Stimulated activated CD4-positive, alpha-beta T cell treated with anti-CD3 and anti-CD28 coated beads, Interleukin-4, amount 100 ng/mL, for 1 hour (primary cell): ENCODE measurements at places on chromosomes 2 and 18.

- no peak for DNase-seq
Observed at GRCh38 chr2:203072371-203072770, 57.7 kb downstream of the NBEAL1 start.

DNA sequence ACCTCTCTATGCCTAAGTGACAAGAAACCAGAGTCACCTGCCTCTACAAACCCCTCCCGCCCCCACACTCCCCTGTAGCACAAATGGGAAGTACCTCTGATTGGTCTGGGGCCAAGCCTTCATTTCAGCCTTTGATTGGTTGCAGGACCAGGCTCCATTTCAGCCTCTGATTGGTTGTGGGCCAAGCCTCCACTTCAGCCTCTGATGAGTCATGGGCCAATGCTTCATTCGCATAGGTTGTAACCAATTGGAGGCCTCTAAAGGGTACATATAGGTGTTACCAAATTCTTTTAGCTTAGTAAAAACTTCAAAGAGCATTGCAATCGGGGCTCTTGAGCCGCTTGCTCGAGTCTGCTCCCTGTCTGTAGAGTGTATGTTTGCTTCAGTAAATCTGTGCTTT is 25.0 kb downstream of the CCDC102B start:
- no peak for DNase-seq

DNA sequence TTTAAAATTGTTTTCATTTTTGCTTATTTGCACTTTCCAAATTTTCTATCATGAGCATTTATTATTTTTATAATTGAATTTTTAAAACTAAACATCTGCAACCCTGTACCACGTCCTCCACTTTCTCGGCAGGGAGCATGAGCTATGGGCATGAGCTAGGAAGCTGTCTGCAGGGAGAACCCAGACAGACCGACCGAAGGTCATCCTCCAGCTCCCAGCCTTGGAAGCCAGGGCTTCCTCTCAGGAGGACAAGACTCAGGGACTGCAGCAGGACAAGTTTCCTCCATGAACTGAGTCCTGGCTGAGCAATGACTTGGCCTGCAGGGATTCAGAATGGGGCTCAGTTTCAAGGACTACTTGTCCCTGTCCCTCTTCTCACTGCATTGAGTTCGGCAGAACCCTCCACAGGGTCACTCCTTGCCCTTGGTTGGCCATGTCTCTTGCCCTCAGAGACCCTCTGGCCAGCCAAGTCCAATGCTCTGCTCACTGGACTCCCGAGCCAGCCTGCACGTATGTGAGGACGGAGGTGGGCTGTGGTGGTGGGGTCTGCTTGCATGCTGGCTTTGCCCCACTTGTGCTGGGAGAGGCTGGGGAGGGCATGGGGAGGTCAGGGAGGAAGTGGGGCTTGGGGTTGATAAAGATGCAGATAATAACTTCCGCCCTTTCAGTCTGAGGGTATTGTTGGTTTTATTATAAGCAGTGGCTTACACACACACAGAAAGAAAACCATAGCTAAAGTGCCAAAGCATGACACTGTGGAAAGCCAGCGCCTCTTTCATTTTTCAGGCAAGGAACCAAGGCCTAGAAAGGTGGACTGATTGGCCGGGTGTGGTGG is 6.6 kb downstream of the NMUR1 start:
- no peak for DNase-seq

DNA sequence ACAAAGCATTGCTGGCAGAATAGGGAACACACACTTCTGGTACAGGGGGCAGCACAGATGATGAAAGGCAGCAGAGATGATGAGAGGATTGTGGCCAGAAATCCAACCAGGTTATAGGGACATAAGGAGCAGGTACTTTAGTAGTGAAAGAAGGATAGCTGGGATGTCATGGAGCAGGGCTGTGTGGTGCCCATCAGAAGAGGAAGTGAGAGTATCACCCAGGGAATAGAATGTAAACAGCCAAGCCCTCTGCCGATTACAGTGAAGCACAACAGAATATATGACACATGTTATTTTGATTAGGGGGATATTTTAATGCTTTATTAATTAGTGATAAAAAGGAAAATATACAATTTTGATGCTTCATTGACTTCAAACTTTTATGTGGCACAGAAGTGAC is 883.4 kb upstream of the CDH2 start:
- no peak for DNase-seq

- no peak for DNase-seq
Observed at GRCh38 chr18:13688191-13689136, 37.9 kb downstream of the FAM210A start.

GRCh38 chr2:229798446-229799155 is 84.2 kb upstream of the DNER start:
- DNase-seq: no peak

DNA sequence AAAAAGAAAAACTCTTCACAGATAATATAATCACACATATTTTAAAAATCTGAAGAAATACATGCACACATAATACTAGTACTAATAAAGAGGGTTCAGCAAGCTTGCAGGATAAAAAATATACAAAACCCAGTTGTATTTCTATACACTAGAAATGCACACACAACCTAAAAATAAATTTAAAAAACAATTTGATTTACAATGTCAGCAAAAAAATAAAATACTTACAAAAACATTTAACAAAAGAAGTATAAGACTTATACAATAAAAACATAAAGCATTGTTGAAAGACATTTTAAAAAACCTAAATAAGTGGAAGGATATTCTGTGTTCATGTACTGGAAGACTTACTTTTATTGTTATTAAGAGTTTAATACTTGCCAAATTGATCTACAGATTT is 81.7 kb upstream of the ALK start:
- no peak for DNase-seq

GRCh38 chr18:23938901-23939341 is 75.6 kb upstream of the TTC39C start:
- DNase-seq: no peak

DNA sequence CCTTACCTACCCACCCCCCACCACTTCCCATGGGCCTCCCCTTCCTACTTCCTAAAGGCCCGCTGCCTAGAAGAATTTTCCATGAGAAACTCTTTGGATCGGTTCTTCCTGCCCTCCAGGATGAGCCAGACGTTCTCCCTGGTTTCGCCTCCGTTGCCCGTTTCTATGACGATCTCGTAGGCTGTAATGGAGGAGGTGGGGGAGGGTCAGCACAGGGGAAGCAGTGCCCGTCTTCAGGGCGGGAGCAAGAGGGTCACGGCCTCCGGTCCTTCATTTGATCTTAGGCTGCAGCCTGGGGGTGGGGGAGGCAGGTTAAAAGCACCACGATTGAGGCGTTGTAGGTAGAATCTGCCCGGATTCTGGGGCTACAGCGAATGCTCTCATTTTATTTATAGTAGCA is 172.0 kb downstream of the LOXHD1 start:
- DNase-seq: no peak

DNA sequence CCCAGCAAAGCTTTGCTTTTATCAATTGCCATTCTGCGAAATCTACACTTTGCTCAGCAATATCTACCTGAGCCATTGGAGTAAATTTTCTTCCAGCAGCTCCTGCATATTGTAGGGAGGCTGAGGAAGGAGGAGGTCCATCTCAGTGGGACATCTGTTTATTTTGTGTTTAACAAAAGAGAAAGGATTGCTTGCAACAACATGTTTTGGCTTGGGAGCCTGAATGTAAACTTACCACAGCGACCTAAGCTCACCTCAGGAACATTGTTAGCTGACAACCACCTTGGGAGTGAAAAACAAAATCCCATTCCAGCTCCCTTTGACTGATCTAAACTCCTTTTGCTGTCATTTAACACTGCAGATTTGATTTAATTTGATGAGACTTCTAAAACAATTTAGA is 356.1 kb downstream of the SS18 start:
- no peak for DNase-seq

DNA sequence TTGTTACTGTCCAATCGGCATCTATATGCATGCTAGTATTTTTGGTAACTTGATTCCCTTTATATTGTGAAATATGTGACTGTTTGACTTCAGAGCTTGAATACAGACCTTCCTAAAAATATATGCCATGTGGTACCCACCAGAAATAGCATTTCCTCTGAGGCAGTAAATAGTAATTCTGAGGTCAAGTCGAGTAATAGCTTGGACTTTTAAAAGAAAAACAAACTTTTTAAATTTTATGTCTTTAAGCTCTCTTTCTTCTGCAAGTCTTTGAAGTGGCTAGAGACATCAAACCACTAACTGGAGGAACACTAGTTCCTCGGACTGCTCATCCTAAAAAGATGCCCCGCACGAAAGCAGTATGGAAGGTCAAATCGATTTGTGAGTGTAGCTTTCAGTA is 396.8 kb upstream of the SLC14A2 start:
- DNase-seq: no peak

DNA sequence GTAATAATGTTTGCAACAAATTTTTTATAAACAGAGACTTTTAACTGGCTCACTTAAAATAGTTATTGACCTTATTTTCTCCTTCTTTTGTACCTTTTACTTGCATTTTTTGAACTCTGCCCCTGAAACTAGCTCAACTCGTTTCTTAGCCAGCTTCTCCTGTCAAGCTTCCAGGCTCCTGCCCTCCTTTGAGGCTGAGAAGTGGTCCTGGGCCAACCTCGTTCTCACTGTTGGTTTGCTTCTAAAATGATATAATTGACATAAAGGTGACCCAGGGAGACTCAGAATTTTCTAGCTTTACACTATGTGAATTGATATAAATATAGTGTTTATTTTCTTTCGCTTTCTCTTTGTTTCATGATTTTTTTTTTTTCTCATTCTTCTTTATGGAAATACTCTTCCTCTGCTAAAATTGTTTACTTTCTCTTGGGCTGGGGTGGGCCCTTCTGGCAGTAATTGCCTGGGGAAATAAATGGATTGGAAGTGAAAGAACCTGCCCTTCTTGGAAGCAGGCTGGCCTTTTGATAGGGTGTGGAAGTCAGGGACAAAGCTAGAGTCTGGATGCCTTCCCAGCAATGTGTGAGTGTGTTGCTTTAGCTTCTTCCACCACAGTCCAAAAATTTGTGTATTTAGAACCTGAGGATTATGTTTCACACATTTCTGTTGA is 30.7 kb downstream of the GPD2 start:
- DNase-seq: no peak

DNA sequence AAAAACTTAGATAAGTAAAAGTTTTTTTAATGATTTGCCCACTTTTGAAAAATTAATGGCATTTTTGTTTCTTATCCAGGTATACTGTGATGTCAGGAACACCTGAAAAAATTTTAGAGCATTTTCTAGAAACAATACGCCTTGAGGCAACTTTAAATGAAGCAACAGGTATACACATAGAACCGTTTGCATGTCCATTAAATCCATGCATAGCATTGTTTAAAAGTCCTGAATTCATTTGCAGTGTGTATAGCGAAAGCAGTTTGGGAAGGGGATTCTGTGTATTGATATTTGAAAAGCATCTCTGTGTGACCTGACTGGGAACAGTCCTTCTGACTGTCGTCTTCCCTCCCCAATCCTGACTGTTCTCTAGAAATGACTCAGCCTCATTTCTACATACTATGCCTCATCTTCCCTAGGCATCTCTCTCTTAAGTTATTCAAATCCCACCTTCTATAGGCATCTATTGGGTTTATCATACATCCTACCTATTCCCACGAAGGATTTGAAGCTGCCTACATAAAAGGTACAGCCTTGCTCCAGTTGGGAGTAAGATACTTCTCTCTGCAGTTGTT is 79.2 kb upstream of the MAP3K20 start:
- DNase-seq: no peak

DNA sequence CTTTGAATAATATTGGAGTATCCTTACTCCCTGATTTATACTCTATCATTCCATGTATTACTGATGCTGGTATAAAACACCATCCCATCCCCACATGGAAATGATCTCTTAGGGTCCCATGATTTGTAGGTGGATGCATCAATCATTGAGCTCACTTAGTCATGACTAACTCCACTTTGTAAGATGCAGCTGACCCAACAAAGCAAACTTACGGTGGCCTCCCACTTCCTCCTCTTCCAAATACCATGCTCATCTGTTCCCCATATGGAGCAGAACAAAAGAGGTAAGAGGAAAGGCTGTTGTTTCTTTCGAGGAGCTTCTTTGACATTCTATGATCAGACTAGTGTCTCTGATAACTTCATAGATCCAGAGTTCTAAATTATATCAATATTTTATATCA is 640.2 kb upstream of the SLC39A10 start:
- no peak for DNase-seq

DNA sequence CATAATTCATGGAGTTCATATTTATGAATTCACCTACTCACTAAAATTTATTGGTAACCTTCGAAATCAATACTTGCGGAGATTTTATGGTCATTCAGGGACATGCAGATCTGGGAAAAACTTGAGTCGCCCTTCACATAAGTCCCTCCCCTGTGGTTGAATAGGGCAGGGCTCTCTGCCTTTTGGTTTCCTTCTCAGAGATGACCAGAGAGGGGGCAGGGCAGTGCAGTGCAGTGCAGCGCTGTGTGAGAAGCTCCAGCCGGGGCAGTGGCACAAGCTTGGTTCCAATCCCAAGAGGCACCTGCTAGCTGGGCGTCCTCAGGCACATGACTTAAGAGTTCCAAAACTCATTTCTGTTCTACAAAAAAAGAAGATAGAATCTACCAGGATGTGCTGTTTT is 274.4 kb upstream of the RAB6C start:
- DNase-seq: no peak

DNA sequence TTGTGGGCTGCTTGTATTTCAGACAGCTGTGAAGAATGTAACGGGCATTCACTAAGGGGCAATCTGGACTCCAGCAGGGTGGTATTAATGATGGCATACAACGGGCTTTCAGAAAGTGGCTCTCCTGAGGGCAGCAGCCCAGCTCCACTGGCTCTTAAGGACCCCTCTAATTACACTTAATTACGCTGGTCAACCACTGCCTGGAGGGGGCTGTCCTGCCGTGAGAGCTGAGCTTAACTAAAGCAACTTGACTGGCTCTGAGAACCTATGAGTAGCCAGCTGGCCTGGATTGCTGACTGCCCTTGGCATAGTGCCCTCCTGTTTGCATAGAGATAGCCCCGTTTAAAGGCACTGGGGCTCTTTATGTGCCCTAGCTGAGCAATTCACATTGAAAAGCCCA is 3.8 kb downstream of the LIPG start:
- DNase-seq: no peak

DNA sequence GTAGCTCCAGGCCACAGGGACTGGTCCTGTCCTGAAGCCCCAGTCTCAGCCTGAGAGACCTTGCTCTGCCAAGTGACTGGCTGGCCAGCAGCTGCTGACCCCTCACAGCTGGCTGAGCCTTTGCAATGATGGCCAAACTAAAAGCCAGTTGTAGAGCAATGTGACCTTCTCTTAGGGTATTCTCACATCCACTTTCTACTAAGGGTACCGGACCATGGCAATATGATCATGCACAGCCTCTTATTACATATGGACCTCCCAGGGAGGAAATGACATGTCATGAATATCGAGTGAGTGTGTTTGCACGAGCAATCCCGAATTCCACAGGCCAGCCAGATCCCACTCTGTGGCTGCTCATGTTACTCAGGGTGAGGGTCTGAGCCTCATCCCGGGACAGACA is 213.9 kb downstream of the VAPA start:
- no peak for DNase-seq

DNA sequence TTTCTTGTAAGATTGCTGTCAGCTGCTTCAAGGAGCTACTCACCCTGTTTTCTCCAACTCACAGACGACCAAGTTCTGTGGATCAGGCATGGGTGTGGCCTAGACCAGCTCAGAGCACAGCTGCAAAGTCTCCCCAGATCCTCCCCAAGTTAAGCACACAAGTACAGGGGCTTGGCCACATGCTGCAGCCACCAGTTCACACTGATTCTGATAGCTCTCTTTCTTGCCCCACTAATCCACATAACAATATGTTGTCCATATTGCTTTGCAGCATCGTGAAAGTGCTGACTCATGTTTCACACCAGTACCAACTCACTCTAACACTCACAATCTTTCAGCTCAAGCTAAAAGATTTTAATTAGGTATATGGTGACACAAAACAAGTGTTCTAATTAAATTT is 437.0 kb downstream of the PARD3B start:
- no peak for DNase-seq

- no peak for DNase-seq
Observed at GRCh38 chr2:229858351-229858750, 63.5 kb downstream of the TRIP12 start.
